ENCODE measurements at places on chromosomes 6 and 20.
A peak's percentile ranks its signal among the peaks of the same experiment; 100 is the strongest.

- DNase-seq, result no peak
Observed at GRCh38 chr20:46897328-46897880, 2.8 kb downstream of the EYA2 start.

- no peak for DNase-seq
Observed at GRCh38 chr6:12324099-12324498, 33.9 kb downstream of the EDN1 start.

GRCh38 chr6:151038616-151039015 lies 173.1 kb downstream of the MTHFD1L start:
- DNase-seq, result no peak

GRCh38 chr6:143039548-143039947 lies 21.1 kb upstream of the AIG1 start:
- no peak for DNase-seq

DNA sequence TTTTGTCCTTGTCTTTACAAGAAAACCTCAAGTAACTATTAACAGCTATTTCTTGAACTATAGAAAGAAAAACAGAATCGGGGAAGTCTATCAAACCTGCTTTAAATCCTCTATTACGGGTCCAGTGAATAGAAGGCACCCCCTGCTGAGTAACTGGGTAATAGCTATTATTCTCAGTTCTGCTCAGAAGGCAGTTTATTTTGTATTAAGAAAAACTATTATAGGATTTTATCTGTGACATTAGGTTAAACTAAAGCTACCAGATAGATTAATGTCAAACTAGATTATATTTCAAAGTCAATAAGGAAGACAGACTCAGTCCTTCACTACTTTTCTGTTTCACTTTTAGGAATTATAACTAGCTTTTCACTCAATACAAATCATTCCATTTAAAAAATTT lies 93.7 kb downstream of the DST start:
- no peak for DNase-seq

DNA sequence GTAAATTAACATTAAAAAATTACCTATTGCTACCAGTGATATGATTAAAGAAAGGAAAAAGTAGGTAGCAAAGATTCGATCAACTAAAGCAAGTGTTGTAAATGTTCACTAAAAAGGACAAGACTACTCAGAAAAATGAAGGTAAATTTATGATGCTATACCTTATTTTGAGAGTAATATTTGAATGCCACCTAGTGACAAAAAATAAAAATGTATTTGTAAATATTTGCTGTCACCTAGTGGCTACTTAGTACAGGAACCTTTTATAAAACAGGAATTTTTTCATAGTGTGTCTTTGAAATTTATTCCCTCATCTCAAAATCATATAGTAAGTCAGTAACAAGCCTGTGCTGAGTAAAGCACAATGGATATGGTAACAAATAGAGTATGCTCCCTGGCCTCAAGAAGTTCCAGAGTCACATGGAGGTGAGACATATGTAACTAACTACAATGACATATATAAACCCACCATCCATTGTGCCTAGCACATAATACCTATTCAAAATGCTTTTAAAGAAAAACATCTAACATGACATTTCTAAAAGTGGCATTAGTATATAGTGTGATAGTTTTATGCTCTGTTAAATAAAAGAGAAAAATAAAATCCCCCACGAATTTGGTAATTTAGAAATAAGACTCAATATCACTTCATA lies 193.1 kb upstream of the SIM1 start:
- peak; percentile 19 for DNase-seq

- DNase-seq, result no peak
Observed at GRCh38 chr20:38256021-38256420, 4.5 kb downstream of the KIAA1755 start.

- peak; percentile 63 for DNase-seq
Observed at GRCh38 chr6:30508890-30509736, 19.8 kb downstream of the HLA-E start.
